ENCODE measurements at places on chromosomes 6 and 20.

GRCh38 chr6:156190270-156190669 is 586.9 kb upstream of the ARID1B start:
- DNase-seq = no peak

- no peak for DNase-seq
Measured at GRCh38 chr6:89258912-89259311, 41.8 kb upstream of the GABRR1 start.

GRCh38 chr20:10671919-10672623 is 1.7 kb downstream of the JAG1 start:
- DNase-seq = no peak

DNA sequence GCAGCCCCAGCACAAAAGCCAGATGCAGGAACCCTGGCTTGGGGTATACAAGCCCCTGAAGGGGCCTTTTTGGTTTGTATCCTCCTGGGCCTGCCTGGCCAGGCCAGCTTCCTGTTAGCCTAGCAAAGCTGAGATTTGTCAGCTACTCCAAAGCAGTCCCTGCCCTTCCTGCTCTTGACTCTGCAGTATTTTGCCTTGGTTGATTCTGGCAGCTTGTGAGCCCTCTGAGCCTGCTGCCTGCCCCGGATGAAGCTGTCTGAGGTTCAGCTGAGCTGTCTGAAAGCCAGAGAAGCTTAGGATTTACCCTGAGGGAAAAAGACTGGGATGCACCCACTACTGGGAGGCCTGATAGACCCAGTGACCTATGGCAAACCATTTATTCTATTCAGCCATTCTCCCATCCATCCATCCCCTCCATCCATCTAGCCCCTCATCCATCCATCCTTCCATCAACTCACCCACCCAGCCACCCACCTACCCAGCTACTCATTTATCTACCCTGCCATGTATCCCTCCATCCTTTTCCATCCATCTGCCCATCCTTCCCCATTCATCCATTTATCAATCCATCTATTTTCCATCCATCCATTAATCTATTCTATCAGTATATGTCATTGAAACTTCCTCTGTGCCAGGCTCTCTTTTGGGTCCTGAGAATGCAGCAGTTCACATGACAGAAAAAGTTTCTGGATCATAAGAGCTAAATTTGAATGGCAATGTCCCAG is 307.5 kb downstream of the DHX35 start:
- DNase-seq = no peak

- DNase-seq = no peak
Measured at GRCh38 chr20:1477896-1478490, 11.3 kb upstream of the NSFL1C start.

GRCh38 chr20:845941-846893 is 12.7 kb downstream of the FAM110A start:
- no peak for DNase-seq

DNA sequence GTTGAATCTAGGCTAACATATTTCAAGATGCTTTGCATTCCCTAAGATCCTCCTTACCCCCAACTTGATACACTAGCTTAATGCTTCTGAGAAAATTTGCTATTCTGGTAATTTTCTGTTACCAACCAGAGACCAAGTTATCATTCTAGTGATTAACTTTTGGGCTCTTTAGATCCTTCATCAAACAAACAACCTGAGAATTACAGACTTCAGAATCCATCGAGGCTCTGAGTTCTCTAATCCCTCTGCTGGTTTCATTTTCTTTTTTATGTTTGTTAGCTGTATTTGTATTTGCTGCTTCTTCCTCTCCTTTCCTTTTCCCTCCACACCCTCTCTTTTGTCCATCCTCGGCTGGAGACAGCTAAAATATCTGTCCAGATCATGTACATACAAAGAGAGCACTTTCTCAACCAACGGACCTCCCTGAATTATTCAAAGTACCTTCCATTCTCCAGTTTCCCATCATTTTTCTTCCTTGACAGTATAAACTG is 98.7 kb upstream of the RIPOR2 start:
- no peak for DNase-seq

- DNase-seq = no peak
Measured at GRCh38 chr6:33633462-33634158, 12.5 kb downstream of the ITPR3 start.

DNA sequence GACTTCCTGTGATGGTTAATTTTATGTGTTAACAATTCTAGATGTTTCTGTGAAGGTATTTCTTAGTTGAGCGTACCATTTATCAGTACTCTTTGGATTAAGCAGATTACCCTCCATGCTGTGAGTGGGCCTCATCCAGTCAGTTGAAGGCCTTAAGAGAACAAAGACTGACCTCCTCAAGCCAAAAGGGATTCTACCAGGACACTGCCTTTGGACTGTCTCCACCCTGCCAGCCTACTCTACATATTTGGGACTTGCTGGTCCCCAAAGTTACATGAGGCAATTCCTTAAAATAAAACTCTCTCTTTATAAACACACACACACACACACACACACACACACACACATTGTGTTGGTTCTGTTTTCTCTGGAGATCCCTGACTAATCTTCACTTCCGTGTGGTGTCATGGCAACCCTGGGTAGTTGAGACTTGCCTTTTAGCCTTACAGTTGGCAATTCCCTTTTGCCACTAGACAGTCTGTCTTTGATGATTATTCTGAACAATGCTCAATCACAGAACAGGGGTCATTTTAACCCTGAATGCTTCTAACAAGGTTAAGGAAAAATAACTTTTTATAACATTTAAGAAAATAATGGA is 32.2 kb downstream of the MRAP2 start:
- DNase-seq = peak; percentile 37

DNA sequence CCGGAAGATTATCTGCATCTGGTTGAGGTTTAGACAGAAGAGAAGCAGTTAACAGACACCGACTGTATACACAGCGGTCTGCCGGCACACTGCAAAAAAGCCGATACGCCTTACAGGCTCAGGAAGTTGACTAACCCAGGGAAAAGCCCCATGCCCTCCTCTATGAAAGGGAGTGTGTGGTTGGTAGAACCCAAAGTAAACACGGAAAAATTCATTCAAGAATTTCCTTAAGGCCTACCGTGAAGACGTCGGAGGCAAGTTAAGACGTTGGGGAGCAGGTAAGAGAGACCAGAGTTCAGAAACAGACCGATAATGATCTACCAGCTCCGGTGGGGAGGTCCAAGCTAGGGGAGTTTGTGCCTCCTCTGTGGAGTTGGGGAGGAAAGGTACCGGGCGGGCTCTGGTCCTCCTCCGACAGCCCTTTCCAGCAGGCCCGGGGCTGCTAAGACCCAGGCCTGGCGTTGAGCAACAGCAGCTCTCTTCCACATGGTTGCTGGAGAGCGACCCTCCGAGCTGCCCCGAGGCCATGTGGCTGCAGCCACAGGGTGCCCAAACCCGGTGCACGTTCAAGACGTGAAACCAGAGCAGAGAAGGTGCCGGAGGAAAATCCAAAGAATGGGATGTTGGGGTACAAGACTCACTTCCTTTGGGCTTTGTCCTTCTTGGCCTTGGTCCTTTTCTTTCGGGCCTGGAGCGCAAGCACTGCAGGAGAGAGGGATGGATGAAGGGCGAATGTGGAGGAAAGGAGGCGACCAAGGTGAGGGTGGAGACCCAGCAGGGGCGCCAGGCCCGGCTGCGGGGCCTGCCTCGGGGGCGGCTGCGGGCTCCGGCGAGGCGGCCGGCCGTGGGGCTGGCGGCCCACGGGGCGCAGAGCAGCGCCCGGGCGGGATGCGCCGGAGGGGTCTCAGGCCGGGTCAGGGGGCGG is 809 bp downstream of the SRPK1 start:
- DNase-seq = no peak

GRCh38 chr6:91781946-91782345 is 1195.1 kb upstream of the MAP3K7 start:
- DNase-seq = peak; percentile 89

GRCh38 chr6:108768792-108769524 is 79.3 kb upstream of the ARMC2 start:
- DNase-seq = no peak

GRCh38 chr6:158764183-158764849 is 54.9 kb downstream of the EZR start:
- DNase-seq = no peak

- no peak for DNase-seq
Measured at GRCh38 chr6:118869894-118870589, 23.9 kb upstream of the ASF1A start.

- DNase-seq = no peak
Measured at GRCh38 chr6:44561832-44562665, 174.5 kb downstream of the CDC5L start.

DNA sequence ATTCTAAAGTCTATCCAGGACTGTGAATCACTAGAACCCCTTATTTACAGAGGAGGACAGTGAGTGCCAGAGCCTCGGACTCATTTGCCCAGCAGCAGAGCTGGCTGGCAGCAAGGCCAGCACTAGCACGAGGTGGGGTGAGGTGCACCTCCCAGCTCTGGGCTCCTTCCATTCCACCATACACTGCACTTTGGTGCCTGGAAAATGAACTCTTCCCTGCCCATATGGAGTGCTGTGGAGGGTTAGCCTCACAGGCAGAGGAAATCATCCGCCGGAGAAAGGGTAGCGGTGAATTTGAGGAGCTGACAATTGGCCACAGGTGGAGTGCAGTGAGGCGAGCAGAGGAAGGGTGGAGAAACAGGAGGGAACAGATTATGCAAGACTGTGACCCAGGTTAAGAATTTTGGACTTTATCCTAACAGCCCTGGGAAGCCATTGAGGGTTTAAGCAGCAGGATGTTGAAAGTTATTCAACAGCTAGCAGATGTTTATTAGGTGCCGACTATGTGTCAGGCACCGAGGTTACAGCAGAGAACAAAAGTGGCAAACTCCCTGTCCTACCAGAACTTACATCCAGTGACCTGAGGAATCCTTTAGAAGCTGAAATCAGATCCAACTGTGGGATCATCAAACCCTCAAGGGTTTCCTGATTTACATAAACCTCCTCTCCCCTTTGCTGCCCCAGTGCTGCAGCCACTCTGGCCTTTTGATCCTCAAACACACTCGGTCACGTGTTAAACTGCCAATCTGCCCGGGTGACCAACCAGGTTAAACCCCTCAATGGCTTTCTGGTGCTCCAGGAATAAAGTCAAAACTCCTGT is 6.2 kb downstream of the TRIM26 start:
- peak; percentile 23 for DNase-seq

DNA sequence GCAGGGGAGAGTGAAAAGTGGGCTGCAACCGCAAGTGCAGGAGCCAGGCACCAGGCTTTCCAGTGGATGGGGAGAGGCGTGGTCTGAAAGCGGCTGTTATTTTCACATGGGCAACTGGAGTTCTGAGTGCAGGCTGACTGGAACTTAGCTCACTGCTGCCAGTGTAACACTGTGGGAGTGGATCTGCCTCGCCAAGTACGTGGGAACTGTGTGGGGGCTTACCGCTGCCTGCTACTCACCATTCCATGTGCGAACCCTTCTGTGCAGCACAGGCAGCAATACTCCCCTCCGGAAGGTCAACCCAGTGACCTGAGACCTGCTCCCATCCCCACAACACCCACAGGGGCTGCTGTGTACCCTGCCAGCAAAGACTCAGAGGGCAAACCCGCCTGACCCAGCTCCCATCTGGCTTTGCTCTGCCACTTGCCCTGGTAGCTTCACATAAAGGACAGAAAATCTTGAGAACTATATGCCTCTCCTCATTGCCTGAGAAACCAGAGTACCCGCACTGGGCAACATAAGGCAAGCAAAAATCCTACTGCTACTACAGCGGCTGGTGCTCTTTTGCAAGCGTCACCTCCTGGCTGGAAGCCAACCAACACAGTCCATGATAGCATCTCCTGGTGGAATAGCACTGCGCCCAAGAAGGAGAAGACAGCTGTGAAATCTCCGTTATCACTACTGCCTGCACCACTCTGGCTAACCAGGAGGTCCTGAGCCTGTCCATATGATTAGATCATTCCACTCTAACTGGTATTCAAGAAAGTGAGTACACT is 54.4 kb upstream of the SIRPG start:
- no peak for DNase-seq

DNA sequence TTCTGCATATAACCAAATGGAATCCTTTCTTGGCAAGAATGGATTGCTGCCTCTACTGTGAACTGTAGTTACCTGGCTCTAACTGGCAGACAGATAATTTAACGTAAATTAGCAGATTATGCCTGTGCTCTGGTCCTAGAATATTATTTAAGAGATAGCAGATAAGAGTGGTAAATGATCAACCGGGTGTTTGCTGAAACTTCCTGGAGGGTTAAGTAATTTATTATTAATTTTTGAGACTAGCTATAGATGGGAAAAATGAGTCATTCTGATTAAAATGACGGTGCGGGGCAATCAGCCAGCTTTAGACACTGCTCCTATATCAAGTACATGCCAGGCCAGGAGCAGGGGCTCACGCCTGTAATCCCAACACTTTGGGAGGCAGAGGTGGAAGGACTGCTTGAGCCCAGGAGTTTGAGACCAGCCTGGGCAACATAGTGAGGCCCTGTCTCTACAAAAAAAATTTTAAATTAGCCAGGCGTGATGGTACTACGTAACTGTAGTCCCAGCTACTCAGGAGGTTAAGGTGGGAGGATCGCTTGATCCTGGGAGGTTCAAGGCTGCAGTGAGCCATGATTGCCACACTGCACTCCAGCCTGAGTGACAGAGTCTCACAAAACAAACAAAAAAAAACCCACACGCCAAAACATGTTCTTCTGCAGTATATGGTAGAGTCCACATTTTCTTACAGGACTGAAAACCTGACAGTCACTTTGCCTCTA is 22.6 kb downstream of the B4GALT5 start:
- DNase-seq = no peak

GRCh38 chr6:30319146-30319835 is 7.4 kb upstream of the TRIM39 start:
- no peak for DNase-seq

DNA sequence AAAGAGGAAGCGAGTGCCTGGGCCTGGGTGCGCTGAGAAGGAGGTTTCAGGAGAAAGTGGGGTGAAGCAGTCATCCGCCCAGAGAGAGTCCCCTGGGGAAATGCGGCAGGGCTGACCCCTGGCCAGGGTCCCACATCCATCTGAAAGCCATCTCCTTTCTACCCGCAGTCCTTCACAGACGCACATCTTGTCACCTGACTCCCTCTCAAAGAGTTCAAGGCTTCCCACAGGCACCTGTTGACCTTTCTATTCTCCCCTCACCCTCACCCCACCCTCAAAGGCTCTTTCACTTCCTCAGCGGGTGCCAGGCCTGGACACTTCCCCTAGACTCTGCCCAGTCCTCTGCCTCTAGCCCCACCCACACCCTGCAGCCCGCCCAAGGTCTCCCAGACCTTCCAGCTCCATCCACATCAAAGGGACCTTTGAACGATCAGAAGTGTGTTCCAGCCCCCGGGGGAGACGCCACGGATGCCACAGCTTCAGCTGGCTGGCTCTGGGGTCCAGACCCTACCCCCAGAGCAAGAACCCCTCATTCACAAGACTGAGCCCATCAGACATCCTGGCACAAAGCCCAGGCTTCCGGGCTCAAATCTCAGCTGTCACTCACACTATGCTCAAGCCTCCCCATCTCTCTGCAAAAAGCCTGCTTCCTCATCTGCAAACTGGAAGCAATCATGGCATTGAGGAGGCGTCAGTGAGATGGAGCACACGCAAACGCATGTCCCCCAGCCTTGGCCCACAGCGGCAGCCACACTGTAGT is 2.1 kb downstream of the CTSZ start:
- DNase-seq = peak; percentile 39

GRCh38 chr6:87742106-87742505 is 40.1 kb upstream of the AKIRIN2 start:
- no peak for DNase-seq

Measured in spinal cord (tissue), 10 donors.